ENCODE measurements at places on chromosomes 1 and 21.

DNA sequence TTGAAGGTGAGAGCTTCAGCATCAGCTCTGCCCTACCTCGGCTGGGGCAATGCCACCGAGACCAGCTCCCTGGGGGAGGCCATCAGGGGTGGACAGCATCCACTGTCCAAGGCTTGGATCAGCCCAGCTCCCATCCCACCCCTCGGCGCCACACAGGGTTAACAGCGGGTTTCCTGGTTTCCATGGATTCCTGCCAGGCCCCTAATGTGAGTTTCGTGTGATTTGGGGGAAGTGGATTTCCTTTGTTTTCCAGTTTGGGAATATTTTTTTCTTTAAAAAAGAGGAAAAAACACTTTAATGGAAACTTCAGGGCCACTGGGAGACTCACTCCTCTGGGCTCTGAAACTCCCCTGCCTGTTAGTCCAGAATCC is 34.3 kb downstream of the CASZ1 start:
- DNase-seq, result no peak

- no peak for DNase-seq
Observed at GRCh38 chr1:36971852-36972618, 62.3 kb downstream of the GRIK3 start.

DNA sequence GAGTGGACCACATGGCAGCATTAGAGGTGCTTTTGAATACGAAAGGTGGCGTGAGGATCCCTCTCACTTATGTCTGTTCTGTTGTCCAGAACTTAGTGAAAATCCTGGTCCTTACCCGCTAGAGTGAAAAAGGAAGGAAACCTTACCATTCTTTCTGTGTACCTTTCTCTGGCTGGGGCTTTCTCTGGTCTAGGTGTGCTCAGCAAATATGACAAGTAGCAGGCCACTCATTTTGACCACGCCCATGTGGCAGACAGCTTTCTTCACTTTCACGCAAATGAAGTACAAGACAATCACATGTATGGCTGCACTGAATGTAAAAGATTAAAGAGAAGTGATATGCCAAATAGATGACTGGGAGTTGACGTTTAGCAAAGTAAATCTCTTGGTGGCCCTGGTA is 131.9 kb downstream of the FGGY start:
- DNase-seq, result no peak

DNA sequence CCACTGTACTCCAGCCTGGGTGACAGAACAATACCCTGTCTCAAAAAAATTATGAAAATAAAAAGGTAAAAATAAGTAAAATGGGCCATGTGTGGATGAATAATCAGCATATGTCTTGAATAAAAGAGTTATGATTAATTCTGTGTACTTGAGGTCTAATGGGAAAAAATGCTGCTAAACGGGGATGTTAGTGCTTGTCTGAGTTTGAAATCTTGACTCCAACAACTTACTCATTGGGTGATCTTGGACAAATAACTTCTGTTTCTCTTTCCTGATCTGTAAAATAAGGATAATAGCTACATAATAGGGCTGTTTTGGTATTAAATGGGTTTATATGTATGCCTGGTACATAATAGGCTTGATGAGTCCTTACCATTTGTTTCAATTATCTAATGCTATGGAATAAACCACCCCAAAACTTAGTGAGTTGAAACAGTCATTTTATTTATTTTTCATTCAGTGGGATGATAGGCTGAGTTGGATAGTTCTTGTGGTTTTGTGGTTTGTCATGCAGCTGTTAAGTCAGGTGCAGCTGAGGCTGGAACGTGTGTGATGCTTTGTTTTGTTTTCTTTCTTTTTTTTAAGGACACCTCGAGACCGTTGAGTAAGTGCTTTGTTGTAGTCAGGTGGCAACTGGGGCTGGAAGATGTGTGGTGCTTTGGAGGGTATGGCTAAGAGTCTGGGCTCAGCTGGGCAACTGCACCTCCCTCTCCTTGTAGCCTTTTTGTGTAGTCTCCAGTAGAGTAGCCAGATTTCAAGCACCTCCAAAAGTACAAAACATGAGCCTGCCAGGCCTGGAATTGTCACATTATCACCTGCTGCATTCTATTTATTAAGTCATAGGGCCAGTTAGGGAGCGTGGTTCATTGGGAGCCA is 4.9 kb downstream of the MDM4 start:
- no peak for DNase-seq

- no peak for DNase-seq
Observed at GRCh38 chr1:205652984-205653383, 21.2 kb upstream of the ELK4 start.

DNA sequence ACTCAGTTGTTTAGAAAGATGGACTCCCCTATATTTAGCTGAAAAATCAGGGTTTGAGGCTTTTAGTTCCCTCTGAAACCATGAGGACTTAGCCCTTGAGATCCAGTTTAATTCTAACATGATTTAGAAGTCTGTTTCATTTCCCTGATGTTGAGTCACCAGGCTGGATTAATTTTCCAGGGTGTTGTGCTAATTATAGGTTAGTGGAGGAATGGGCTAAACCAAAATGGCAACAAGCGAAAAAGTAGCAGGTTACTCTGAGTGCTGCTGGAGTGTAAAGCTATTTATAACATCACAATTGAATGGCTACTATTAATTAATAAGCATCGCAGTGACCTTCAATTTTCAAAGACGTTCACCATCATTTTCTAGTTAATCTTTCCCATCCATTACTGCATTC is 15.5 kb upstream of the USP24 start:
- no peak for DNase-seq

- DNase-seq, result no peak
Observed at GRCh38 chr1:199122532-199123311, 483.9 kb downstream of the PTPRC start.

DNA sequence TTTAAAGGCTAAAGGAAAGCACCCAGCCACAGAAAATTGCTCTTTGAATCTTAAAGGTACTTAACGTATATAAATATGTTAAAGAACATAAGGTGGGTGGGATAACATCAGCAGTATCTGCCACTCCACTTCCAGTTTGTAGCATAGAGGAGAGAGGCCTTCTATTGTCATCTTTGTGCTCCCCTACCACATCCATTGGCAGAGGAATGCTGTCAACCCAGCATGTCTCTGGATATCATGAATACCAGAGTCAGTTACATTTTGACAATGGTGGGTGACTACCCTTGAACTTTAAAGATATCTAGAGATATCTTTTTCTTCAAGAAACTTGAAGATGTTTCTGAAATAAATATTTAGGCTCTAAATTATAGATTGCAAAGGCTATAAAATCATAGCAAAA is 283.2 kb upstream of the LRRC7 start:
- no peak for DNase-seq

DNA sequence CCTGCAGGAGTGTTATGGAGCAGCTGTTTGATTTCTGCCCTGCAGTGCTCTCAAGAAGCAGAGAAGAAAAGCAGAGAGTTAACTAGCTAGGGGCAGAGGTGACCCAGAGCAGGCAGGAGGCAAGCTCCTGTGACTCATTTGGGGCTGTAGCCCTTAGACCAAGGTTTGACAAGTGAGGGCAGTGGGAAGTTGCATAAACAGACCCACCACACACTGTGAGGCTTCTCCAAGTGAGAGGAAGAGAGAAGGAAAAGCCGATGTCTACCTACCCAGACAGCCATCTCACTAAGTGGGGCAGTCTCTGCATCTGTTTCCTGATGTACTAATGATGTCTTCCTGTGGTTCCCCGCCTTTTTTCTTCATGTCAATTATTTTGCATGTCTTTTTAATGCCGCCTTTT is 159.9 kb upstream of the NR5A2 start:
- DNase-seq, result no peak

GRCh38 chr1:211625040-211625439 is 46.1 kb upstream of the SLC30A1 start:
- no peak for DNase-seq

DNA sequence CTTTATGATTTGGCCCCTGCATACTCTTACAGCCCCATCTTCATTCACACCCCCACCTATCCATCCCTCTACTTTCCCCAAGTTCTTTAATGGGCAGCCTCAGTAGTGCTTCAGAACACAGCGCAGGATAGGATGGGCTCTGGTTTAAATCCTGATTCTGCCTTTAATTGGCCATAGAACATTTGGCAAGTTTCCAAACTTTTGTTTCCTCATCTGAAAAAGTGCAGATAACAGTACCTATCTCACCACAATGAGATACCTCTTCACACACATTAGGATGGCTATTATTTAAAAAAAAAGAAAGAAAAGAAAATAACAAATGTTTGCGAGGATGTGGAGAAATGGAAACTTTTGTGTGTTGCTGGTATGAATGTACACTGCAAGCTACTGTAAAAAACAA is 142.5 kb upstream of the VANGL1 start:
- DNase-seq, result no peak

GRCh38 chr1:153513023-153513422 is 22.8 kb downstream of the S100A6 start:
- no peak for DNase-seq

DNA sequence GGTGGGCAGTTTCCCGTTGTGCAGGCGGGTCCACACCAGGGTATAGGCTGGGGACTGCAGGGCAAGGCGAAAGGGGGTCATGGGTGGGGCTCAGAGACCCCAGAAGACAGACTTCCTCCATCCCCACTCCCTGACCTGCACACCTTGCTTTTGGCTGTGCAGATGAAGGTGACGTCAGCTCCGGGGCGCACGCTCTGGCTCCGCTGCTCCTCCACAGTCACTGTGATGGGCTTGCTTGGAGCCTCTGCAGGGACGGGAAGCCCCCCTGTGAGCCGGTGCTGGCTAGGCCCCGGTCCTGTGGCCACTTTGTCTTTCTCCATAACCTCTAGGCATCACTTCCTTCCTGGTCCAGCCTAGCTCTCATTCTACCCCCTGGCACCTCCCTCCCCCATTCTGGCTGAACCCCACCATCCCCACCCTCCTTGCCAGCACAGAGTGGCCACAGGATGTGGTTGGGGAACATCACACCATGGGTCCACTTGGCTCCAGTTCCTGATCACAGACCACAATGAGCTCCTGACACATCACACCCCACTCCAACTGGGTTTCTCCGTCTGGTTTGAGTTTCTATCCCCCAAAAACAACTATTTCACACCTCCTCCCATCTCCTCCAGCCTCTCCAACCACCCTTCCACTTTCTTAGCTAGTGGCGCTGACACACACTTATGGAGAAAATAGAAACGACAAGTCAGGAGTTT is 45.2 kb downstream of the LDLRAD2 start:
- no peak for DNase-seq

DNA sequence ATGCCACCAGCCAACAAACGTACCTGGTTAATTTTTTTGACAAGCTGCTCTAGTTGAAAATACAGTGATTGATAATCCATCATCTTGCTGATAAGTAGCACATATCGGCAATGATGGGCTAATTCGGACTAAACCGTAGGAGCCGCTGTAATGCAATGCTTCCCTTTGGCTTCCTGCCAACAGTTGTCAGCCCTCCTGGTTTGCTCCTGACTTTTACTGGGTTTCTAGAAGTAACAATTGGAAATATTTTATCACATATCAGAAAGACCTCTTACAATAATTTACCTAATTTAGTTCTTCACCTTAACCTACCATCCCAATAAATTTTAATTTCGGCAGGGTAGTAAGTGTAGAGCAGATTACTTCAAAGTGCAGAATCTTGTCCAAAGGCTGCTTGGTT is 148.5 kb downstream of the DHRS3 start:
- no peak for DNase-seq

- DNase-seq, result no peak
Observed at GRCh38 chr1:235739124-235739523, 89.5 kb upstream of the GNG4 start.

DNA sequence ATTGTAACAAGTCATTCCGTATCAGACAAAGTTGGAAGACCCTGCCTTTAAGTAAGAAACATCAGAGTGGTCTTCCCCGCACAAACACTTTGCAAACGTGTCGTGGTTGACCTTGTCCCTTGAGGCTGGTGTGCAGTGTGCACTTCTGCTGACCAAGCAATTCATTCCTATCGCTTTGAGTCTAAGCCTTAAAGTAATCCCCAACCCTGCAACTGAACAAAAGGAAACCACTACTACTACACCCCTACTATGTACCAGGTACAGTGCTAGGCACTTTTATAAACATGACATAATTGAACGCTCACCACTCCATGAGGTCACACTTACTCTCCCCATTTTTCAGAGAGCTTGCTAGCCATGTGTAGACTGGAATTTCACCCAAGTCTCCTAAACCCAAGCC is 10.6 kb downstream of the ITPKB start:
- DNase-seq, result no peak

GRCh38 chr1:108057541-108057940 is 92.6 kb upstream of the VAV3 start:
- no peak for DNase-seq
